Stimulated activated CD8-positive, alpha-beta memory T cell treated with anti-CD3 and anti-CD28 coated beads, Interleukin-7, amount 100 ng/mL, for 1 hour (primary cell): ENCODE measurements at places on chromosomes 6 and 20.
A peak's percentile ranks its signal among the peaks of the same experiment; 100 is the strongest.

DNA sequence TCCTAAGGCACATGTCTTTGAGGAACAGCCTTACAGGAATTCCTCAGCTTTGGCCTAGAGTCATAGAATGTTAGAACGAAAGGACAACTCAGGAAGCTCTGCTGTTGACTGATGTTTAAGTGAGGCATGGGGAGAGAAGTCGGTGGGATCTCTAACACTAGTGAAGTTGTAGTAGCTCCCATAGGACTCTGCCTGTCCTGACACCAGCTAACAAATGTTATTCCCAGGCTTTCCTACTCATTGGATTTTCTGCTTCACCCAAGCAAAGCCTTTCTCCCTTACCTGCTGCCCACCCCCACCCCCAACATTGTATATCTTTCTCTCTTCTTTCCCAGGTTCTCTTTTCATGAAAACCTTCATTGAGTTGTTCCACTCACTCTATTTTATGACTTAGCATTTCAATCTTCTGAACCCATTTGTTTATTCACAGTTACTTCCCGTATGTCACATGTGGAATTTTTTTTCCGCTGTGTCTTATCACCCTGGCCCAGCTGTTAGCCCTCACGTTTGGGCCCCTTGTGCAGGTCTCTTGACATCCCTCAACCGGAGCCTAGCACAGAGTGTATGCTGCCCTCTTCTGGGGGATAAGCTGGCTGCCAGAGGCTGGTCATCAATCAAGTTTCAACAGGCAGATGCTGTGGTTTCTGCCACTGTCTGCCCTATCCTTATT lies 39.2 kb upstream of the RNF8 start:
- no peak for DNase-seq

DNA sequence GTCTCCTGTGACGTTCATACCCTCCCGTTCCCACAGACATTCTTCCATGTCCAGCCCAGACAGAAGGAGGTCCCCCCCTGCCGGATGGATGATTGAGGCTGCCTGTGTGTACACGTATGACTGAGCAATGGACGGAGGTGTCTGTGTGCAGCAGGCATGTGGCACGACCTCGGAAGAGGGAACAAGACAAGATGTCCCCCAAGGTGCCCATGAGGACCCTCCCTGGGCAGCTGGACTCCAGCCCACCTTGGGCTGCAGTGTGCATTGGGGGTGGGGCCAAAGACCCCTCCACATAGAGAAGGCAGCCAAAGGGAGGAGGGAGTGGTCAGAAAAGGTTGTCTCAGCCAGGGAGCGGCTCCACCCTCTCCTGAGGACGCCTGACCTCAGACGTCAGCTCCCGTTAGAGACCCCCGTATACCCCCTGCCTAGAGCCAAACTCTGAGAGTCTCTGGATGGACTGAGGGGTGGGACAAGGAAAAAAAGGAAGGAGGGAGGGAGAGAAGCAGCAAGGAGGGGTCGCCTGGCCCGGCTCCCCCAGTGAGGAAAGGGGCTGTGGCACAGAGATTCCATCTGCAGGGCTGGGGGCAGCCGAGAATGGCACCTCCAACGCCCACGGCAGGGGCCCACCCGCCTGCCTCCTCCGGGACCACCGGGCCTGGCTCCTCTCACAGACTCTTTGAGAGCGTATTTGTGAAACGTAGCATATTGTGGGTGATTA lies 92.9 kb upstream of the BHLHE23 start:
- DNase-seq, result no peak

GRCh38 chr6:106870824-106871717 lies 103.5 kb downstream of the CD24 start:
- DNase-seq, result no peak

DNA sequence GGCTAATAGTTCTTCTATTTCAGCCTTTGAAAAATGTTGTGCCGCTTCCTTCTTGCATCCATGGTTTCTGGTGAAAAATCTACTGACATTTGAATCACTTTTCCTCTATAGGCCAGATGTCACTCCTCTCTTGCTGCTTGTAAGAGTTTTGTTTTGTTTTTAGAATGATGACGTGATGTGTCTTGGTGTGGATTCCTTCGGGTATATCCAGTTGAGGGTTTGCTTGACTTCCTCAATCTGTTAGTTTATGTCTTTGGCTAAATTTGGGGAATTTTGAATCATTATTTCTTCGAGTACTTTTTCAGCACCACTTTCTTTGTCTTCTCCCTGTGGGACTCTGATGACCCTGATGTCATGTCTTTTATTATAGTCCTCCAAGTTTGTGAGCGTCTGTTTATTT lies 175.5 kb downstream of the MYLK4 start:
- DNase-seq, result no peak

DNA sequence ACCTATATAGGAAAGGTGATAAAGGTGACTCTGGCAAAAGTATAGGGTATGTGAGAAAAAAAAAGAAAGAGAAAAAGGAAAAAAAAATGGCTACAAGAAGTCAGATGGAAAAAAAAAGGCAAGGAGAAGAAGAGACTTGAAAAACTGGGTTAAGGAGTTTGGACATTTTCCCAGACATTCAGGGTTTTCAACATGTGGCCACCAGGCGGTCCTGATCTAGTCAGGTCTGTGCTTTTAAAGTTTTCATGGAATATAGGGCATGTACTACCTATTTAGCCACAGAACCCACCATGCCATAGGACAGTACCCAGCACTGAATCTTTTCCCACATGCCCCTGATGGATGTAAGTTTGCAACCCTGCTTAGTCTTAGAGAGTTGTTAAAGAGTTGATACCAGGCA lies 433.7 kb downstream of the MAFB start:
- DNase-seq, result no peak

DNA sequence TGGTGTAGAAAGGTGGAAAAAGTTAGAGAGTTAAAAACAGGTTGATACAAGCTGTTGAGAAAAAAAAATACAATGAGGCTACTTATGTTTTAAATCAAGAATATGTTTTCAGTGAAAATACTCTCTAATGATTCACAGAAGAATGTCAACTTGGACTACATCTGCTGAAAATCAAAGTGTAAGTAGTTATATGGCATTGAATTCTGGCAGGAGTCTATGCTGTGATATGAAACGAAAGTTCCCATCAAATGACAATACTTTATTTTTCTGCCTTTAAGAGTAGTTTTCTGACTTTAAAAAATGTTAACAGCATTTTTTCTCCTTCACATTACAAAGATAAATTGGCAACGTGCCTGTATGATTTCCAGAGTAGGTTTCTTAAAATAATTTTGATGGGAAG lies 158.3 kb downstream of the EYA4 start:
- no peak for DNase-seq

- DNase-seq, result no peak
Measured at GRCh38 chr6:10837622-10837994, 731 bp downstream of the MAK start.

- DNase-seq, result no peak
Measured at GRCh38 chr6:9647599-9647998, 767.3 kb downstream of the TFAP2A start.

DNA sequence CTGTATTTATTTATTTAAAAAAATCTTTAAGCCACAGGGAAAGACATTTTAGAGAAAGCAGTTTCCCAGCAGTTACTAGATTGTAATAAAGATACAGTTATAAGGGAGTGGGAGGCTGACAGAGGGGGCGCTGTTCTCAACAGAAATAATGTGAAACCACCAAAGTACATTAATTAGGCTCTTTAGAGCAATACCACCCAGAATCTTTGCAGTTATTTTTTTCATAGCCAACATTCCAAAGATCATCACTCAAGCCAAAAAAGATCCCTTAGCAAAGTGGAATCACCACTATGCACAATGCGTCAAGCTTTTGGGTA lies 331.3 kb upstream of the DEFB112 start:
- DNase-seq, result no peak

- DNase-seq, result no peak
Measured at GRCh38 chr6:69948479-69949114, 82.2 kb downstream of the COL19A1 start.

GRCh38 chr6:137731960-137732616 lies 135.0 kb upstream of the TNFAIP3 start:
- no peak for DNase-seq

- peak; percentile 20 for DNase-seq
Measured at GRCh38 chr6:130215526-130215925, 7.2 kb downstream of the SAMD3 start.

GRCh38 chr6:129120856-129121638 lies 238.1 kb downstream of the LAMA2 start:
- no peak for DNase-seq

DNA sequence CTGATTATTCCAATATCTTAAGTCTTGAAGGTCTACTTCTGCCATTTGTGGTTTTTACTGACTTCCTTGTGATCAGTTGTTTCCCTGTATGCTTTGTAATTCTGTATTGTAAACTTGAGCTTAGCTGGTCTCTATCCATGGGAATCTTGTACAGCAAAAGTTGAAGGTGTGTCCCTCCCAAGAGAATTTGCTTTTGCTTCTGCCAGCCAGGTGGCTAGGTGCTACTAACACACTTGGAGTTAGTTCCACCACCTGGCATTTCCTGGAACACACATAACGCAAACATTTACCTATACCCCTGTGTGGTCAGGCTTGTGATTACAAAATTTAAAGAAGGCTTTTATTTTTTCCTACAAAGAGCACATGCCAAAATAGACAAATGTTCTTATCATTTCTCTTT lies 141.2 kb downstream of the GRM4 start:
- no peak for DNase-seq

DNA sequence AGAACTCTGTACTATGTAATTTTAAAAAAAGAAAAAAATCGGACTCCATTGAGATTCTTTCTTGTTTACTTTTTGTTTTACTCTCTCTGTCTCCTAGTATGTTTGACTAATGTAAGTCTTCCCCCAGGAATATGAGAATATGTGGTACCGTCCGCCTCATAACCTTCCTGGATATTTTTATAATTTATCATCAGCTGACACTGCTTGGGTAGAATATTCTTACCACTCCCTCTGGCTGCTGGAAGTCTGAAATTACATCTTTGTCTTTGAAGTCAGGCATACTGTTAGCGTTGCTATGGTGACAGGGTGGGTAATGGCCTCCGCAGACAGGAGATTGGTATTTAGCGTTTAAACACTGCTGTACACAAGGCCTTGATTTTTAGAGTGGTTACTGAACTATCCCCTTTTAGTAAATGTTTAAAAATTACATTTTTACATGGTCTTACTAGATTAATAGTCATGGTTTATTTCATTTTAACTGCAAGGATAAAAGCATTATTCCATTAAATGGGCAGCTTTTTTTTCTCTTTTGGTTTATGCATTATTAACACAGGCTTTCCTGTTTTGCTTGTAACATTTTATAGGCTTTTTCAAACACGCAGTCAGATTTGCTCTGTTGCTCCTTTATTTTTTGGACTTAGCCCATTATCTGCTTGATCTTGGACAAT lies 176.4 kb downstream of the ARID1B start:
- no peak for DNase-seq

DNA sequence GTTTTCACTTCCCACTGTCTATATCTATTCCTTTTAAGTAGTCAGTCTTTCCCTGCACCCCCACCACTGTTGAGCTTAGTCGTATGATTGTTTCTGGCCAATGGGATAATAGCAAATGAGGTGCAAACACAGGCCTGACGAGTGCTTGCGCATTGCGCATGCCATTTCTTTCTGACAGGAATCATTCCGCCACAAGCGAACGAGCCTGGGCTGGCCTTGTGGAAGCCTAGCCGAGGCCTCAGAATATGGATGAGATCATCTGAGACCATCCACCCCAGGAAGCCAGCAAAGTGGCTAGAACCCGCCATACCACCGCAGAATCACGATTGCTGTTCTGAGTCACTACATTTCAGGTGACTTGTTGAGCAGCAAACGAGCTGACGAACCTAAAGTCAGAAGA lies 52.2 kb upstream of the PRL start:
- no peak for DNase-seq

DNA sequence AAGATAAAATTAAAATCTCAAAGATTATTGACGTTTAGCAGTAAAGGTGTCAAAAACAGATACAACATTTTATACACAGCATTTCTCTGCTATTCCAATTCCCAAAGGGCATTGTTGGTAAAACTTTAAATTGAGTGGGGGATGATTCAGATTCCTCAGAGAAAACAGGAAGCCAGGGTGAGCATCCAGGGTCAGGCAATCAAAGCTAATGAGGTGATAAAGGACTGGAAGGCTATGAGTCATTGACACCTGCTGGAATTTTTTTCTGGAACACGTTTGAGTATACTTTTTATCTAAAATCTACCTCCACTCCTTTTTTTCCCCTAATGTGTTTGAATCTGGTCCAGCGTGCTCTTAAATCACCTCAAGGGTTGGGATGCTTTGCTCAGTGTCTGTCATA lies 52.2 kb downstream of the FKBP1C start:
- no peak for DNase-seq

GRCh38 chr6:103042336-103042735 lies 1648.8 kb downstream of the GRIK2 start:
- no peak for DNase-seq

DNA sequence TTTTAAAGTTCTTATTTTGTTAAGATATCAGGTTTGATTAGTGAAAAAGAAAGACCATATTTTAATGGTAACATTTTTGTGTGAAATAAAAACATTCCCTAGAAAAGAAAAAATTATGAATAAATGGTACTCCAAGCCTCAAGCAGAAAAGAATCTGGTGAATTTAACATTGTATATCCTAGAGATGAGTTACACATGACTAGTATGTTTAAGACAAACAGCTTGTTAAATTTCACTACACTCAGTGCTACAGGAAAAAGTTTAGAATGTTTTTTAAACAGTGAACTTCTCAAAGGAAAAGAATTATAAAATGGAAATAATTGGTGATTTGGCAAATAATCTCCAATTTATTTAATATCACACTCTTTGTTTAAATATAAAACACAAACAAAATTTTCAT lies 222.7 kb upstream of the MCHR2 start:
- DNase-seq, result no peak

- no peak for DNase-seq
Measured at GRCh38 chr20:8658103-8658502, 410.8 kb upstream of the PLCB4 start.

GRCh38 chr6:147421903-147422302 lies 86.6 kb upstream of the SAMD5 start:
- no peak for DNase-seq

- no peak for DNase-seq
Measured at GRCh38 chr6:150915880-150916265, 50.4 kb downstream of the MTHFD1L start.

DNA sequence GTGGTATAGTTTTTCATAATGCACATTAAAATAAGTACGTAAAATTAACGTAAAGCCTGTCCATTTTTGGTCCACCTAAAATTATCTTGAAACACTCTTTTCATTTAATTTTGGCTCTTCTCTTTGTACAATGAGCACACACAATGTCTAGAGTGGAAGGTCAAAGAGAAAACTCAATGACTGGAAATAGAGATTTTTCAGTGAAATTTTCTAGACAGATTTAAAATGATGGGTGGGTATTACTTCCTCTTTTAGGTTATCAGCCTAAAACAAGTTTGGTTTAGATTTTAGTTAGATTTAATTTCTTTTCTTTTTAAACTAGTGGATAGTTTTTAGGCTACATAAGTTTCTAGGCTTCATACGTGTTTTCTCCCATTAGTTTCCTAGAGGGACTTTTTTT lies 24.9 kb downstream of the DSE start:
- no peak for DNase-seq

GRCh38 chr6:107729098-107729497 lies 95.0 kb downstream of the SCML4 start:
- no peak for DNase-seq
